ENCODE measurements at places on chromosomes 5 and 9.

DNA sequence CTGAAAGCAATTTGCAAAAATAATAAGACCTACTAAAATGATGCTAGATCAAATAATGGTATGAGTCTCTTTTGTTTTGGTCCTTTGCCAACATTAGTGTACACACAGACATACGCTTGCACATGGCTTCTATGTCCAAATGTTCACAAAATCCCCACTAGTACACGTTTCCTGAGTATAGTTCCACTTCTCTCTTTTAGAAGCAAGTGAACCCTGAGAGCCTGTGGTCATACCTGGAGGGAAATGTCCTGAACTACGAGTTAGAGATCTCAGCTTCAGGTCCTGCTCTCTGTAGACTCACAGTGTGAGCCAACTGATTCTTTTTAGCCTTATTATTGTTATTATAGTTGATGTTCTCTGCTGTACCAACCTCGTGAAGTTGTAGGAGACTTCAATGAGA is 47.3 kb upstream of the ACTBL2 start:
- DNase-seq, result no peak

DNA sequence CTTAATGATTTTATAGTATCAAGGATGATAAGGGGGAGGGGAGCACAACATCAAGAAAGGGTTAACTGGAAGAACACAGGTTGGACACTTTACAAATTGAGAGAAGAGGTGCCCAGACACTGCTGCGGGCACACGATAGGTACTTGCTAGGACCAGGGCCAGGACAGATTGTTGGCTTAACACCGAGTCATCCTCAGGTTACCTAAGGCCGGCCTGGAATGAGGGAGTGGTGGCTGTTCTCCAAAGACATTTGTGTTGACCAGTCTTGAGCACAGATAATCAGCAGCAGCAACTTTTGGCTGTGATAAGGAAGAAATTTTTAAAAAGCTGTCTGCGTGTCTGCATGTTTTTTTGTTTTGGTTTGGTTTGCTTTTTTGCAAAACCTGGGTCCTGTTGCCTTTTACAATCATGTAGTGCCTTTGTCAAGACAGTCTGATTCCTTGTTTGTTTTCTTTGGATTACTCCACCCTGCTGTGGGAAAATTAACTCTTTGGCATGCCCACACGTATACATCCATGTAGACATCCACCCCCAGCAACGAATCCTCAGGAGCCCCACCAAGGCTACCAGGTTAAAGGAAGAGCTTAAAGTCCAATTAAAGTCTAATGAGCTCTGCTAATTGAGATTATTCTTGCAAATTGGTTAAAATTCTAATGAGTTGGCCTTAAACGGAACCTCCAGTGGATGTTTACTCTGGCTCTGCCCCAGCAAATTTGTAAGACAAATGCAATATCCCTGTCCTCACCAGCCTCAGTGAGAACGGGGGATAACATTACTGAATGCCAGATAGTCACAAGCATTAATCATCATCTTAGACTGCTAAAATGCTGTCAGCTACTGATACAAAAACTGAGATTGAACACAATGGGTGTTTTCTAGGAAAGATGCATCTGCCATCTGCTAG is 382.3 kb downstream of the ACTL7B start:
- no peak for DNase-seq

GRCh38 chr9:87280421-87280820 is 217.2 kb upstream of the DAPK1 start:
- no peak for DNase-seq

DNA sequence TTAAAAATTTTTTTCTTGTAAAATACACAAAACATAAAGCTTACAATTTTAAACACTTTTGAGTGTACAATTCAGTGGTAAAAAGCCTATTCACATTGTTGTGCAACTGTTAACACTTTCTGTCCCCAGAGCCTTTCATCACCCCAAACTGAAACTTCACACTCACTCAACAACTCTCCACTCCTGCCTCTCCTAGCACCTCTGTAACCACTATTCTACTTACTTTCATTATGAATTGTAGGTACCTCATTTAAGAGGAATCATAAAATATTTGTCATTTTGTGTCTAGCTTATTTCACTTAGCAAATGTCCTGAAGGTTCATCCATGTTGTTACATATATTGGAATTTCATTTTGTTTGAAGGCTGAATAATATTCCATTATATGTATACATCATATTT is 4.3 kb upstream of the ZNF510 start:
- no peak for DNase-seq

DNA sequence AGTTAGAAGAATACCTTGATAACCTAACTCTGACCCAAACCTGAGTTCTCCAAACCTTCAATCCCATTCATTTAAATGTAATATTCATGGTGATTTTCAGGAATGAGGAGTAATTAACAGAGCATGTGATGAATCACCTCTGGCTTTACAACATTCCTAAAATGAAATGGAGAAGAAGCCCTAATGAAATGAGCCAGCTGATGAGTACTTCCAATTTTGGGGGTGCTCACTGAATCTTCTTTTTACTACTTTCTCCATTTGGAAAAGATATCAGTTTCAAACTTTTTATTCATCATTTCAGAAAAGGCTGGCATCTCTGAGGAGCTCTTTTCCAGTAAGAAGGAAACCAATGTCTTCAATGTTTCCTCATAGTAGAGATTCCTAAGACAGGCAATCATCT is 2.9 kb upstream of the SPINK5 start:
- no peak for DNase-seq

- DNase-seq, result no peak
Measured at GRCh38 chr9:133274236-133275104, 531 bp downstream of the ABO start.

DNA sequence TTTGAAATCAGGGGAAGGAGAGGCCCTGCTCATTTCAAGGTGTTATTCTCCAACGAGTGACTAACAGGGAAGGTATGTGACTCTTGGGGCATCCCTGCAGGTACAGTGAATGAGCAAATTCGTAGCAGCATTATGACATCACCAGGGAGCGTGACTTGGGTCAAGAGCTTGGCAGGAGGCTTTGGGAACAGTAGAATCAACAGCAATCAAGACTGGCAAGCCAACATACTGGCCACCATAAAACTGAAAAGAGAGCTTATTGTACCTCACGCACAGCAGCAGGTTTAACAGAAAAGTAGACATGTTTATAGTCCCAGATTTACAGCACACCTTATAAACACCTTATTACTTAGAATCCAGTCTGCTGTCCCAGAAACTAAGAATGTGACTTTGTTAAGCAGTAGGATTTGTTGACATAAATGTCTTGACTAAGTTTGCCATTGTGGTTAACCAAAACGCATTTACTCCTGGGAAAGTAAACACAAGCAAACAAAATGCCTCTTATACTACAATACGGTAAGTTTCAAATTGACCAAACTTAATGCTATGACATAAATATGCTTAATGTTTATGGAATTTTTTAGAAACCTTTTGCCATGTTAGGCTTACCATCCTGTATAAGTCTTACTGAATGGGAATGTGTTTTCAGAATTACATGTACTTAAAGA is 297.8 kb downstream of the NPR3 start:
- DNase-seq, result no peak

GRCh38 chr5:95285409-95285755 is 488 bp upstream of the MCTP1 start:
- no peak for DNase-seq

DNA sequence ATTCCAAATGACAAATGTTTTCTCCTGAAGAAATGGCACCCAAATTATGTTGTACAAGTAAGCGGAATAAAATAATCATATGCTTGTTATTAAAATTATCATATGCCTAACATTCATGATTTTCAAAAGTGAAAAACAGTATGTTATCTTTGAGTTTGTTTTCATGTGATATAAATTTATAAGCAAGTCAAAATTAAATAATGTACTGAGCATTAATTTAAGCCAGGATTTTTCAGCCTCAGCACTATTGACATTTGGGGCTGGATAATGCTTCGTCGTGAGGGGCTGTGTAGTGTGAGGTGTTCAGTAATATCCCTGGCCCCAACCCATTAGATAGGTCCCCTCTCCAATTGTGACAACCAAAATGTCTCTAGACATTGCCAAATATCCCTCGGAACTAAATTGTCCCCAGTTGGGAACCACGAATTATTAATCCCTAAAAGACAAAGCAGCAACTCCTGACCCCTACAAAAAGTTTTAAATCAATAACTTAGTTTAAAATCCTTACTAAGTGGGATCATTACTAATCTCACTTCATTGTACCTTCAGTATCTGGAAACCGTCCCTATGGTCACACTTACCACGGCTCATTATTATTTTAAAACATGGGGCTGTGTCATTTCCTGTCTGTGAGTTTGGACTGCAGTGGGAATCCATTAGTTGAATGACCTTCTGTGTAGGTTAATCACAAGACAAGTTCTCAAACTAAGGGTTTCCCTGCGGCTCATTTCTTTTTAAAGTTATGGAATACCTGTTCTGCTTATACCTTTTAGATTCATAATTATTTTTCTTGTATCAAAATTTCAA is 1.3 kb upstream of the NNT start:
- no peak for DNase-seq

DNA sequence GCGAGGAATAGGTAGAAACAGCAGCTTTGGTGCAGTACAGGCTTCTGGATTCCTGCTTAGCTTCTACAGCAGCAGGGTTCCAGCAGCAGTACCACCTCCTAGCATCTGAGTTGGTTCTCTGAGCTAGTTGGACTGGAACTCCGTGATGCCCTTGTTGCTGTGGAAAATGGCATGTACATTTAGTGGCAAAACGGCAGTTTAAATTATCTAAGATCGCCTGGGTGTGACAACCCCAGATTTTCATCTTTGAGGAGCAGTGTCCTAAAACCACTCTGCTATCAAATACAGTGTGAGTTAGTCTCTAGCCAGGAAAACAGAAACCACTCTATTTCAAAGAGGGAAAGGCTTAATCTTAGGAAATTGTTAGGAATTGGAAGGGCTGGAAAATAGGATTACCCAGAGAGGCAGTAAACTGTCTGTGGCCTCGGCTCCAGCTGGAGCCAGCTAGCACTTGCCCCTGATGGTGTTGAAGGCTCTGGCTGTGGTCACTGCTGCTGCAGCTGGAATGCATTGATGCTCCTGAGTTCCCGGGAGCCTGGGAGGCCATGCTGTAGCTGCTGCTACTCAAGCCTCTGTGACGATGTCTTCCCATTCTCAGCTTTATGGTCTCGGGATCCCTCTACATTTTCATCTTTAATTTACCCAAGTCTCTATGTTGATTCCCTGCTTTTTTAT is 29.4 kb downstream of the RAD23B start:
- DNase-seq, result no peak

DNA sequence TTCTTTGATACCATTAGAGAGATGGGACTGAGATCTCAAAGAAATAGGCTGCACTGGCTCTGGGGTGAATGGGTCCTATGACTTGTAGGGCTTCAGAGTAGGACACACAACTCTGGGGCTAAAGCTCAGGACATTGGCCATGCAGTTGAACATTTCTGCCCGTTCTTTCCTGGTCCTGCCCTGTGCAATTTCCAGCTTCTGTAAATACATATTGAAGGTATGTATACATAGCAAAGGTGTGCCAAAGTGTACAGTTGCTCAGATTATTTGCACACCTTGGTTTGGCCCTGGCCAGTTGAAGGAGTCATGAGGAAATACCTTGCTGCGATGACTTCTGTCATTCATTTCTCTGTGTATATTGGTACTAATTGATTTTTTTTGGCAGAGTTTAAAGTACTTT is 52.8 kb upstream of the TAF11L2 start:
- no peak for DNase-seq

DNA sequence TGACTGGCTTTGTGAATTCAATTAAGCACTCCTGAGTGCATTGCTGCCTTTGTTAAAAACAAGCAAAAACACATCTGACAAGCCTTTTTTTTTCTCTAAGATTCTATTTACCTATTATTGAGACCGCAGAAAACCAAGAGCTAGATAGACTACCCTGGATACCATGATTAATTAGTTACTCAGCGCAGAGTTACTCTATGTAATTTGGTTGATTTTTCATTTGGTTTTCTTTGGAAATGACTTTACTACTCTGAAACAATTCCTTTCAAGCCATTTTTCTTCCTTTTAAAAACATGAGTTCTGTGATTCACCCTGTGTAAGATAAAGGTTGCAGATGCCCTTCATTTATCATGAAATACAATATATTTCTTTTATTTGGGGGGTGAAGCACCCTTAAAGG is 421.6 kb upstream of the PIK3R1 start:
- no peak for DNase-seq

DNA sequence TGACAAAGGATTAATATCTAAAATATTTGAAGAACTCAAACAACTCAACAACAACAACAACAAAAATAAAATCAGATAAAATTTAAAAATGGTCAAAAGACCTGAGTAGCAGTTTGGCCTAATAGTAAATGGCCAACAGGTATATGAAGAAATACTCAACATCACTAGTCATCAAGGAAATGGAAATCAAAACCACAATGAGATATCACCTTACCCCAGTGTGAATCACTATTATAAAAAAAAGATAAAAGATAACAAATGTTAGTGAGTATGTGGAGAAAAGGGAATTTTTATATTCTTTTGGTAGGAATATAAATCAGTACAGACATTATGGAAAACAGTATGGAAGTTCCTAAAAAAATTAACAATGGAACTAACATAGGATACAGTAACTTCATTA is 247.9 kb upstream of the TRPC7 start:
- no peak for DNase-seq

DNA sequence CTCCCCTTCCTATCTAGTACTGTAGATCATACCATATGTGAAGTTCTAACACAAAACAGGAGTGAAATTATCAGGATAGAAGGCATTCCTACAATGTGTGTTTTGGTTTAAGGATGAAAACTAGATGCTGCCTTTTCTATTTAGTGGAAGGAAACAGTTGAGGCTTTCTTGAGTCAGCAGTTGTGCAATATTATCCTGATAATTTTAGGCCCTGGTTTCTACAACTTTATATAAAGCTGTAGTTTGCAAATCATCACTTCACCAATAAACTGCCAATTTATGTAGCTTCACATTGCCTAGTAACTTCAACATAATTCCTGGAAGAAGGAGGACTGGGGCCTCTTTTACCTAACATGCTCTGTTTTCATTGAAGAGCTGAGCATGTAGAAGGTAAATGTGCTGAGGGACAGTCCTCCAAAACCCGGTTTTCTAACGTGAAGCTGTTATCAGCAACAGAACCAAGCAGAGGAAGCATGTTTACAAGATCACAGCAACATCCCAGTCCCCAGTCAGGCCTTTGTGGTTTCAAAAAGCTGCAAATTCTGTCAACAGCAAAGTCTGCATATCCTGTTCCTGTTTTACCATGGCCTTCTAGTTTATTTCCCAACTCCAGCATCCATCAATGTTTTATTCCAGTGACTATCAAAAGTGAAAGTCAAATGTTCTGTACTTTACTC is 513.4 kb upstream of the MEF2C start:
- DNase-seq, result no peak
